Activated CD8-positive, alpha-beta memory T cell treated with anti-CD3 and anti-CD28 coated beads for 1 hour (primary cell): ENCODE measurements at places on chromosomes 2 and 18.

DNA sequence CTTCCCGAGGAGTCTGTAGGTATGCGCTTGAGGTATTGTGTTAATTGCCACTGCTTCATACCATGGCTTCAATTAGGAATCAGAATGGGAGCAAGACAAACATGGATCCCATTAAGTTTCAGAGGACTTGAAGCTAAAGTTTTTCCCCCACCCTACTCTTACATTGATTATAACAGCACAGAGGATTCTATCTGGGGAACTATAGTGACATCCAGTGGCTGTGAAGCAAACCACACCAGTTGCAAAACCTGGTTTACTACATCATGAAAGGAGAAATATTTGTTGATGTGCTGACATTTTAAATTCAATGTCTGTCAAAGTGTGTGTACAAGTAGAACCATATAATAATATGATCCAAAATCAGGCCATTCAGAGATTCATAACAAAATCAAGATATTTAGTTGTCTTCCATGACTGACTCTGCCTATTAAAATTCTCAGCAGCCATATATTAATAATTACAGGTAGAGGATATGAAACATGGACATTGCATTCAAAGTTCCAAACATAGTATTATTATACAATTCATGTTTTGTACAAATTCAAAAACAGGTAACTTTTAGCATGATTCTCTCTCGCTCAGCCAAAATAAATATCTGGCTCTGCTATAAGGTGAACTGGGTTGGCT lies 82.9 kb downstream of the GRB14 start:
- no peak for DNase-seq

GRCh38 chr2:203809084-203809521 lies 58.5 kb upstream of the CTLA4 start:
- no peak for DNase-seq

DNA sequence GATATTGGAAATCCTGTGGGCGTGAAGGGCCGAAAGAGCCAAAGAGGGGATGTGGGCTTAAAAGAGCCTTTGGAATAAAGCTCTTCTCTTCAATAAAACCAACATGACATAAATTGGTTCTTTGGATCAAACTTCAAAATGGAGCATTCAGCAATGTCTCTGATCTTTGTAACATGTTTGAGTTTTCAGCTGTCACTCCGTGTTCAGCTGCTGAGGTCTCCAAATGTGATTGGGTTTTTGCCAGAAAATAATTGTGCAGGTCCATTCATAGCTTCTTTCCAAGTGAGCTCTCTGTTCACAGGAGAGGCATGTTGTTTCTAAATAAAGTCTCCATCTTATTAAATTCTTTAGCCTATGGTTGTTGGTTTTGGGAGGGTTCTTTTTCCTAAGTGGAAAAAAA lies 127.6 kb upstream of the CCDC68 start:
- no peak for DNase-seq

DNA sequence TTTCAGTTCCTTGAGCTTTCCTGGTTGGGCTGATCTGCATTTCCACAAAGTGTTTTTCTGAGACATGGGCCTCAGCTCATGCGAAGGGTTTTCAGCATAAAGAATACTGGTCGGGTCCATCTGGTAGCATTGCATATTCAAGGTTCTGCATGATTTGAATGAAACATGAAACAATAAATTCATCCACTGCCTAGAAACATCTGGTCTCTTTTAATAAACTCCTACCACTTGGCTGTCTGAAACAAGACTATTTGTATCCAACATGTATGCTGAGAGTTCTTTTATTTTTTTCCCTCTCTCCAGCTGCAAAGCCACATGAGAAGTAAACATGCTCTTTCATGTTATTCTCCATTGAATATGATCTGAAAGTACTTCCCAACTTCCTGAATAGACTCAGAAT lies 314.9 kb upstream of the SOX11 start:
- DNase-seq, result no peak

GRCh38 chr2:118221536-118222272 lies 133.4 kb downstream of the INSIG2 start:
- DNase-seq, result no peak

DNA sequence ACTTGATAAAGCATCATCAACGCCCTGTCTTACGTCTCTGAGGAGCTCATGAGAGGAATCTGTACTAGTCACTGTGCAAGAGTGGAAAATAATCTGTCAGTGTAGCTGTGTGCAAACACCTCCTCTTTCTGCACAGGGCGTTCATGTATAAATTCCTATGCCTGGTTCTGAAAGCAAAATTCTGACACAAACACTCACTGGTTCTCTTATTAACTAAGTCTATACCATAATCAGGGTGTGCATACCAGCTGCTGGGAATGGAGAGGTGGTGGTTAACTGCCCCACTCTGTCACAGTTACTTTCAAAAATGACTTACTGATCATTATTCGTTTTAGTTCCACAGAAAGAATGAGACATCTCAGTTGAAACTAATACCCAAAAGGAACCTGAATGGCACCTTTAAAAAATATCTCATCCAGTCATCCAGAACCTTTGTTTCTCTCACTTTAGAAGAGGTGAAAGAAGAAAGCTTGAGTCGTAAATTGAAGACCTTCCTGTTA lies 35.7 kb downstream of the STK39 start:
- no peak for DNase-seq

- no peak for DNase-seq
Measured at GRCh38 chr2:189143925-189144324, 35.6 kb downstream of the COL5A2 start.

DNA sequence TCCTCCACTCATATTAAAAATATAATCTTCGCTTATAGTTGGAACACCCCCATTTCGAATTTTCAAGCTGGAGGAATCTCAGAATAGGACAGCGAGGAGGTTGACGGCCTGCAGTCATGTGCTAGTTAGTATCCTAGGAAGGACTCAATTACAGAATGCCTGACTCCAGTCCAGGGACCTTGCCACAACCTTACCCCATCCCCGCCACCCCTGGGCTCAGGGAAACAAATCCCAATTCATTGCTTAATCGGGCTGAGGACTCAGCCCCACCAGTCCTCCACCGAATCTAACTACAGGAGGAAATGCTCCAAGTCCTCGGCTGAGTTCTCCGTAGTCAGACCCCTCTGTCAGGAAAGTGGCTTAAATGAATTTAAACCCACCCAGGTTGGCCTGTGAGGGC lies 31.7 kb upstream of the ZBTB7C start:
- DNase-seq, result no peak

- DNase-seq, result no peak
Measured at GRCh38 chr18:60554967-60555366, 182.4 kb upstream of the MC4R start.

DNA sequence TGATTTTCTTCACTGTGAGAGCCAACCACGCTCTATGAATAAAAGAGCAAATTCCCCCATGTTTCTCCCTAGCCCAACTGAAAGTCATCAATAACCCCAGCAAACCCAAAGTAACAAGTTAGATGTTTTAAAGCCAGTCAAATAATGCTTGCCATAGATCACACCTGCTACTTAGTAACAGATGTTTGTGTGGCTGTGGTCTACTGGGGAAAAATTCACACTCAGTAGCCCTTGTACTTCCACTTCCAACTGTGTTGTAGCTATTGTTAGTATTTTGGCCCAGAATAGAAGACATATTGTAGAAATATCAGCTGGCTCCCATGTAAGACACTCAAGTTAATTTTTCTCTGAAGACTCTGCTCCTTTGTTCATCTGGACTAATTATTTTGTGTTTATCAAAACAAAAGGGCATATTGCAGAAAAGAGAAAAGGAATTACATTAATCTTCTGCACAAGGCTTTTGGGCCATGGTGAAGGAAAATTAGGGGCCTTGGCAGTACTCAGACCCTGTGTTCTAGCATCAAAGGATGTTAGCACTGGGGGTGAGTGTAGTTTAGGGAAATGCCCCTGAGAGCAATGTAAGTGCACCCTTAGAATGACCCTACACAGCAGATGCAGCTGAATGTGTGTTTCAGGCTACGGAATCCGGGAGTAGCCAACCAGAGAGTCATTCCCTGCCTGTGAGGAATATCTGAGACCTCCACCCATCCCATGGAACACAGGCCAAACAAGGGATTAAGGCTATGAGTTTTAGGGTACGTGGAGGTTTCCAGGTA lies 521.9 kb downstream of the EPHA4 start:
- no peak for DNase-seq

DNA sequence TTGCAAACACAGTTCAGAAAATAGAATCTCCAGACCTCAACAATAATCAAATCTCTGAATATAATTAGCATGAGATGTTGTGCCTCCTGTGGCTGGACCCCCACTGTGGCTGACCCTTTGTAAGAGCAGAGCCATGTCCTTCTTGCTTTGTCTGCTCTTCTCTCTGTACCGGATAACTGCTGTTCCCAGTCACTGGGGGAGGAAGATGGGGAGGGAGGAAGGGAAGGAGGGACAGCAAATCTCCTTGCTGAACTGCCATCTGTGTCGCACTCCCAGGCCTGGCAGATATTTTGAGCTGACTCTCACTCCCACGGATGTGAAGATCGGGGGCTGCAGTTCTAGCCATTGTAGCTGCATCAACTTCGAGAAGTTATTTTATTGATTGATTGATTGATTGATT lies 319.0 kb upstream of the CXCR4 start:
- no peak for DNase-seq

GRCh38 chr2:170156592-170156991 lies 21.4 kb upstream of the MYO3B start:
- no peak for DNase-seq

GRCh38 chr2:172137109-172137508 lies 34.4 kb upstream of the DLX2 start:
- DNase-seq, result no peak

DNA sequence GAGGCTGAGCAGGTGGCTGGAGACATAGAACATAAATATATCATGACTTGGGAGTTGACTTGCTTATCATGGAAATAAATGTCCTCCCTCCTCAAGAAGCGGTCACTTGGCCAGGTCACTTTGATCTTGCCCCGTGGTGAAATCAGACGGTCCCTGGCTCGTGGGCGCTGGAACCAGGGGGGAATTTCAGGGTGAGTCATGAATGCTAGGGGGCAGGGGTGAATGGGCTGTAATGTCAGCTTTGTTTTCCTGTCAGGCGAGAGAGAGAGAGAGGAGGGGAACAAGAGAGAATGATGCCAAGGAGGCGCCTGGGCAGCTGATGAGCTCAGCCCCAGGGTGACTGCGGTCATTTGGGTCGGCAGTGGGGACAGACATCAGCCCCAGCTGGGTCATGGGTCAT lies 47.7 kb downstream of the RRM2 start:
- DNase-seq, result no peak

DNA sequence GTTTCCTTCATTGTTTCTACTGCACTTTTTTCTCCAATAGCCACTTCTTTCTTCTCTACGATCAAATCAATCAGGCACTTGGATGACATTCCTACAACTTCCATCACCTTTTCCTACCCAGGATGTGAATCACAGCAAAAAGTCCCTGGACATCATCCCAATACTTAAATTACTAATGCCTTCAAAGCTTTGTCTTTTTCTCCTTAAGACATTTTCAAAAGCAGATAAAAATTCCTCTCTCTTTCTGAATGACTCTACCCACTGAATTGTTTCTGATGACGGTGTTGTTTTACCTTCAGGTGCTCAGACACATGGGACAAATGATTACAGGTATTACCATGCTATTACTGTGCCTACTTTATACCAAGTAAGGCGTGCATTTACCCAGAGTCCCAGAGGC lies 500.9 kb downstream of the FBXO15 start:
- no peak for DNase-seq

DNA sequence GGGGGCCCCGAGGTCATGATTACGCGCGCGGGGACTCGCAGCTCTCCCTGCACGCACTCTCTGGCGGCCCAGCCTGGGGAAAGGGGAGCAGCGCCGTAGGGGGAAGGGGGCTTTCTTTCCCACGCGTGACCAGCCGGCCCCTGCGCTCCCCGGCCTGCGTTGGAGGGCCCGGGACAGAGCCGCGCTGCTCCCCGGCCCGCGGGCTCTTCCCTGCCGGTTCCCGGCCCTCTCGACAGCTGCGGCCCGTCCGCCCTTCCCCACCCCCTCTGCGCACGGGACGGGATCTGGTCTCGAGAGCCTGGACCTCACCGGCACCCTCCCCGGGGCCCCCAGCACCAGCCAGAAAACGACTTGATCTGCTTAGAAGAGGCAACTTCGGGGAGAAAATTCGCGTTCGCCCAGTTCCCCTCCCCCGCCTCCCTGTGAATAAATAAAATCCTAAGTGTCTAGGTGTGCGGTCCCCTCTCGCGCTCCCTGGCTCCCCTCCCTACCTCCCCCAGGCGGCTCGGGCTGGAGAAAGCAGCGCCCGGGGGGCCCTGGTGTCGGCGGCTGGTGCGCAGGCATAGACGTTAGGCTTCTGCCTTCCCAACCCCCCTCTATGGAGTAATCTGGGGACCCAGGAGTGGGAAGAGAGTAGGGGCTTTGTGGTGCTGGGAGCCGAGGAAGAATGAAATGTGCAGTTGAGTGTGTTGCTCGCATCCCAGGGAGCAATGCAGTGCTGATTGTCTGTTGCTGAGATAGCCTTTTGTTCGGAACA lies 803 bp upstream of the FIGN start:
- no peak for DNase-seq

DNA sequence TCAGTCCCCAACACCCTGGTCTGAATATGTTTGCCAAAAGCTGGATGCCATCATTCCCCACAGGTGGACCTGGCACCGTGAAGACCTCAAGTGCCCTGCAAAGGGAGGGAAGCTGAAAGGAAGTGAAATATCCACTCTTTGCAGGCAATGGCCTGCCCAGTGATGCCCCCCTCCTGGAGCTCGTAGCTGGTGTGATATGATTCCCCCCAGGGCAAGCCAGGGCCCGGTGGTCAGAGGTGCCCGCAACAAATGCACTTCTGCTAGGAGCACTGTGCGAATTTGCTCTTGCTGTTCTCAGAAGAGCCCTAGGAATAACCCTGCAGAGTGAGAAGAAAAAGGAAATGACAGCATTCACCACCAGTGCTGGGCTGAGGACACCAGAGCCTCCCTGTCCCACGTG lies 247.4 kb downstream of the KLHL29 start:
- DNase-seq, result no peak

GRCh38 chr2:102425441-102426132 lies 2.6 kb downstream of the IL18RAP start:
- no peak for DNase-seq

- no peak for DNase-seq
Measured at GRCh38 chr2:133977405-133977804, 276.5 kb upstream of the MGAT5 start.

GRCh38 chr2:236935631-236936445 lies 149.9 kb upstream of the COPS8 start:
- DNase-seq, result no peak

GRCh38 chr18:3885209-3885792 lies 435.3 kb downstream of the TGIF1 start:
- no peak for DNase-seq
